ENCODE measurements at places on chromosomes 7 and 10.
A peak's percentile ranks its signal among the peaks of the same experiment; 100 is the strongest.

DNA sequence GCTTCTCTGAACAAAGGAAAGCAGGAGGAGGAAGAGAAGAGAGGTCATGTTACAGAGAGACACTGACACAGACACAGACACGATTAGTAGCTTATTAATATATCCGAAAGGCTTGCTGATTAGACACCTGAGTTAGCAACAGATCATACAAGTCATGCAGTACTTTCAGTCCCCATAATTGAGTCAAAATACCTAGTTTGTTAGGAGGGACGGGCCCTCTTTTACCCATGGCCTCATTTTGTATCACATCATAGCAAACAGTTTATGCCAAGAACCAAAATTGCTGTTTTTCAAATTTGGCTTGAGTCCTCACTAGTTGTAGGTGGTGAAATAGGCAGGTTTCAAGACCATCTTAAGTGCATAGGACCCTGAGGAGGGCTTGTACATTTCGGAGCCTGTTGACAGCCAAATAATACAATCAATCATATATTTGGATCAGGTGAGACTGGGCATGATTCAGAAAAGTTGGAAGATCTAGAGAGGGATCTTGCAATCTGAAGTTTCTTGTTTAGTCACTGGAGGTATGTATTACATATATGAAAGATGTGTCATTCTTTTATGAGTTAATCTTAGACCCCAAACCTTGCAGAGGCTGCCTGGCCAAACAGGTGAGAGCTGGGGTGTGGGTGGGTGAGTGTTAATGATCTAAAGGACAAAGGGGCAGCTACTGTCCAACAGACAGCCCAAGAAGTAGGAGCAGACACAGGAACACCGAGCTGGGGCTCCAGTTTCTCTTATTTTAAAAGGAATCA is 65.4 kb downstream of the PRPF18 start:
- DNase-seq = no peak

- peak; percentile 97 for DNase-seq
These were observed 76.1 kb upstream of the ZEB1 start for GRCh38 chr10:31242902-31243301.

- peak; percentile 44 for DNase-seq
These were observed 8.8 kb downstream of the OGDH start for GRCh38 chr7:44615149-44615611.

- DNase-seq = no peak
These were observed 32.4 kb downstream of the CHST15 start for GRCh38 chr10:124061030-124061429.

DNA sequence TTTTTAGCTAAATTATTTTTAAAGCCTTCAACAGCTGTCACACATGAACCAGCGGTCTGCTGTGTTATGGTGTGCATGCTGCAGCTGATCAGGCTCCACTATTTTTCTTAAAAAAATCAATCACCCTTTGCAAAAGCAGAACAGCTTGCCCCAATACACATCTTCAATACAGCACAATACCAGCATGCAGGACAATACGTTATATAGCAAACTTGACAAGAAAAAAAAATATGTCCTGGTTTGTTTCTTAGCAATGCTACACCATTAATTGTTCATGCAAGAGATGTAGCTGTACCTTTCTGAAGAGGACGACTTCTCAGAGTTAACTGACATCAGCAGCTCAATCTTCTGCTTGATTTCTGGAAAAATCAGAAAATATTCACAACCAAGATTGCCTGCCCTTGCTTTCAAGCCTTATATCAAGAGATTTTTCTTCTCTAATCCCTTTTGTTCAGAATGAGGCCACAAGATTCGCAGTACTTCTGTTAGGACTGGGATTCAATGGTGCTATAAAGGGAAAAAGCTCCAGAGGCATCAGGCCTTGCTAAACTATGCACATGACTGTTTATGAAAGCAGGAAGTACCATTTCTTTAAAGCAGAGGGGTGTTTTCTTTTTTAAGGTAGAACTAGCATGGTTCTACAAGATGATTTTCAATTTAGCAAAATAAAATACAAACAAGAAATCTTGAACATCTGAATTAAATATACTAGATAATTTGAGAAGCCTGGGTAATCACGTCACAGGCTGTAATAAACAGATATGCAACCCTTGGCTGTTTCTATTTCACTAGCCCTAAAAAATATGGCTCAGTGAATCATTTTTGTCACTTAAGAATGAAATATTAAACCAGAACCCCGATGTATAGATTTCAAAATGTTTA is 120.0 kb downstream of the SRPK2 start:
- peak; percentile 55 for DNase-seq

- DNase-seq = peak; percentile 33
These were observed 319.0 kb upstream of the FZD1 start for GRCh38 chr7:90945104-90945787.

GRCh38 chr7:150323682-150324372 is 482 bp upstream of the ACTR3C start:
- no peak for DNase-seq

GRCh38 chr7:46357290-46357689 is 436.2 kb upstream of the IGFBP3 start:
- no peak for DNase-seq

DNA sequence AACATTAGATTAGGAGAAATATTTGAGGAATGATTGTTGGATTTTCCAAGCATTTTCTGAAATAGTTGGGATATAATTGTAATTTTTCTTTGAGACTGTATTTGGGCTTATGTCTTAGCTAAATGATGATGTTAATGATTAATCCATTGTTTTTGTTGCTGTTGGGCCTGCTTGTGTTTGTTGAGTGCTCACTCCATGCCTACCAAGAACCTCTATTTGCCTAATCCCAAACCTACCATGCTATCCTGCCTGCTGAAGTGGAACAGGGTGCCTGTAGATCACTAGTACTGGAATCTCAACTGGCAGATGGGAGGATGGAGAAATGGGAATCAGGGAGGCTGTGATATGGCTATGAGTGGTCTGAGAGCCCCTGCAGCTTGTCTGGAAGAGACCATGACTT is 565.5 kb downstream of the SORCS3 start:
- DNase-seq = no peak

- DNase-seq = peak; percentile 73
These were observed 5.0 kb upstream of the LGI1 start for GRCh38 chr10:93752761-93753160.

DNA sequence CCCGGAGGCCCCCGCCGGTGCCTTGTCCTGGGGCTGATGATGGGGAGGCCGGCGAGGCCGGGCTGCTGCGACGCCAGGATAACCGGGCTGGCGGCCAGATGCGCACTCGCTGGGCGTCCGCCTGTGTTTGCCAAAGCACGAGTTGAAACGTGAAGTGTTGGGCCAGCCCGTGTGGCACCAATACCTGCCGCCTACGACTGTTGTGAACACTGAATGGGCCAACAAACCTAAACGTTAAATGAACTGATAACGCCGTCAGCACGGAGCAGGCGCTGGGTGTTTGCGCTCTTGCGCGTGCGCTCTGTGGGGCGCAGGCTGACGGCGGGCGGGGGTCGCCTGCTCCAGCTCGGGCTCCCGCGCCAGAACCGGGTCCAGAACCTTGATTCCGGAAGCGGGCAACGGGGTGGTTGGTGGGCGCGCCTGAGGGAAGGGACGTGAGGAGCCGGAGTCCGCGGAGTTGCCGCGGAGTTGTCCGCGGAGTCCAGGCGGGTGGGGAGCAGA is 658 bp downstream of the CYP2E1 start:
- DNase-seq = no peak

- DNase-seq = no peak
These were observed 28.7 kb downstream of the HDAC9 start for GRCh38 chr7:18524248-18524647.

DNA sequence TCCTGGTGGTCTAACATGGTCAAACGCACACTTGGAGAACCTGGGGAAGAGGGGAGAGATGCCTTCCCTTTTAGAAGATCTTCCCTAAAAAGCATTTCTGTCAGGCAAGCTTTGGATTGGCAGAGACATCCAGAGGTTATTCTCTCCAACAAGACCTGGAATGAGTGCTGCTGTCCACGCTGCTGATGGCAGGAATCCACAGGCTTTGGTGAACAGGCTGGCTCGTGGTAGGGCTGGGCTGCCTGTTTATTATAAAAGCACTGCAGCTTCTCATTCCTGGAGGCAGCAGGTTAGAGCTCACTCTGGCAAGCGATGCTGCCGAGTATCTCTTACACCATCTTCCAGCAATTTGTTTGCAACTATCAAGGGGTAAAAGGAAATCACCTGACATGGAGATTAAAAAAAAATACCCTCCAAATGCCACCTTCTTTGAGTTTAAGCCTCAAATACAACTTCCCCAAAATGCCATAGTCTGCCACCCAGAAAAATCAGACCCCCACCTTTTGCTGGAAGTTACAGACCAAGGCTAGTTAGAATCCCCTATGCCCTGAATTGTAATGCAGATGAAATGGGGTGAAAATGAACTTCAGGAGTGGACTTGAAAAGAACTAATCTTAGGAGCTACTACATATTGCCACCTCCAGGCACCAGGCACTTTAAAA is 152.1 kb upstream of the KMT2E start:
- DNase-seq = no peak

- no peak for DNase-seq
These were observed 343.7 kb downstream of the PTEN start for GRCh38 chr10:88207121-88207546.

- DNase-seq = no peak
These were observed 9.3 kb upstream of the PNLIPRP3 start for GRCh38 chr10:116418389-116418788.

GRCh38 chr7:18262058-18262457 is 233.5 kb upstream of the HDAC9 start:
- no peak for DNase-seq

DNA sequence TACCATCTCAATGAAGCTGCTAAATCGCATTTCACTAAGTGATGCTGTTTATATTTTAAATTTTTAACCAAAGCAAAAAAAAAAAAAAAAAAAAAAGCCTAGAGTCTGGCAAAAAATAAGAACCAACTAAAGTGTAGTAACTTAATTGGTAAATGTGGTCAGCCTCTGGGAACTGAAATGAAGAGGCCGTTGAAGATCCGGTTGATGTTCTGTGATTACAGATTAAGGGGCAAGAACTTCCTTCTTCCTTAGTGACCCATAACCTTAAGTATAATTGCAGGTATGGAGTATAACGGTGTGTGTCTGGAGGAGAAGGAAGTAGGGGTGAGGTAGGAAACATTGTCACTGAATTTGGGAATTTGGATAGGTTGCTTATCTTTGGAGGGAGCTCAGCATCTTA is 7.7 kb upstream of the SRGN start:
- DNase-seq = no peak

- no peak for DNase-seq
These were observed 15.7 kb upstream of the MSRB2 start for GRCh38 chr10:23079700-23080099.

DNA sequence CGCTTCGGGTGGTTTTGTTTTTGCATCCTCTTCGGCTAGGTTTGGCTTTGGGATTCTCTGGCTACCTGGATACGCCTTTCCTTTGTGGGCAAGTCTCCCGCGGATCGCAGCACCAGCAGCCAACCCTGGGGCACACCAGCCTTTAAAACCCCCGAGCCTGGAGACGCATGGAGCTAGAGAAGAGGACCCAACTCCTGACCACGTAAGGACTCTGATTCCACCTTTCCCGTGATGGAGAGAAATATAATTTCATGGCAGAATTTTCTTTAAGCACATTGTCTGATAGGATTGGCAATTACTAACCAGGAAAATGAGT is 535.4 kb upstream of the GALNT17 start:
- no peak for DNase-seq

DNA sequence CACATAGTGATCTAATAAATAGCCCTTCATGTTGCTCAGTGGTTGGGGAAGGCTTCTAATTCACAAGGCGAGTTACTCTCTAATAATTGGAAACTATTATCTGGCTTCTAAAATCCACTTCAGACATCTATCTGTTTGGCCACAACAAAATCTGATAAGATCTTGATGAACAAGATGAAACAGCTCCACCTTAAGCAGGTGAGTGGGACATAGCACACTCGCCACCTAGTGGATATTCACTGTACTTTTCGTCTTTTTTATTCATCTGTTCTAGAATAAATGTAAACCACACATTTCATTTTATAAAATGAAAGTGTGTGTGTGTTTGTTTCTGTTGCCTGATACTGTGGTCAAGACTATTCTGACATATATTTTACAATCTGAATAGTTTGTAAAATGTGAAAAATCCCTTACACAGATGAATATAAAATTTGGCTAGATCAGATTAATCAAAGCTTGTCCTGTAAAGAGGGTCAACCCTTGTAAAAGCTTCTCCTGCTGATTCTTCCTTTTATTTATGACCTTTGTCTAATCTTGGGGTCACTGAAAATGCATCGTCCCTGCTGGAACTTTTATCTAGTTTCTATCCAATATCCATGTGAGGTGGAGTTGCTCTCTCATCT is 26.5 kb upstream of the CNTNAP2 start:
- no peak for DNase-seq

DNA sequence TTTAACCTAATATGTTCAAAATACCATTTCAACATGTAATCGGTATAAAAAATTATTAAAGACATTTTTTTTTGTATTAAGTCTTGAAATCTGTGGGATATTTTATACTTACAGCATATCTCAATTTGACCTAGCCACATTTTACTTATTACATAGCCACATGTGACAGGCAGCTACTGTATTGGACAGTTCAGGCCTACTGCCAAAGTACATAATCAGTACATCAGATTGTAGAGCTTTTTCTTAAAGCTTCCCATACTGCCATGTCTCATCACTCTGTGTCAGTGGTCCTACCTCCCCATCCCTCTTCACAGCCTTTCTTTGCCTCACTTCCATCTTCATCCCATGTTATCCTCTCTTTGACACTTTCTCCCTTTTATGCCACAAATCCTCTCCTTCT is 43.0 kb downstream of the LOXL4 start:
- peak; percentile 23 for DNase-seq

DNA sequence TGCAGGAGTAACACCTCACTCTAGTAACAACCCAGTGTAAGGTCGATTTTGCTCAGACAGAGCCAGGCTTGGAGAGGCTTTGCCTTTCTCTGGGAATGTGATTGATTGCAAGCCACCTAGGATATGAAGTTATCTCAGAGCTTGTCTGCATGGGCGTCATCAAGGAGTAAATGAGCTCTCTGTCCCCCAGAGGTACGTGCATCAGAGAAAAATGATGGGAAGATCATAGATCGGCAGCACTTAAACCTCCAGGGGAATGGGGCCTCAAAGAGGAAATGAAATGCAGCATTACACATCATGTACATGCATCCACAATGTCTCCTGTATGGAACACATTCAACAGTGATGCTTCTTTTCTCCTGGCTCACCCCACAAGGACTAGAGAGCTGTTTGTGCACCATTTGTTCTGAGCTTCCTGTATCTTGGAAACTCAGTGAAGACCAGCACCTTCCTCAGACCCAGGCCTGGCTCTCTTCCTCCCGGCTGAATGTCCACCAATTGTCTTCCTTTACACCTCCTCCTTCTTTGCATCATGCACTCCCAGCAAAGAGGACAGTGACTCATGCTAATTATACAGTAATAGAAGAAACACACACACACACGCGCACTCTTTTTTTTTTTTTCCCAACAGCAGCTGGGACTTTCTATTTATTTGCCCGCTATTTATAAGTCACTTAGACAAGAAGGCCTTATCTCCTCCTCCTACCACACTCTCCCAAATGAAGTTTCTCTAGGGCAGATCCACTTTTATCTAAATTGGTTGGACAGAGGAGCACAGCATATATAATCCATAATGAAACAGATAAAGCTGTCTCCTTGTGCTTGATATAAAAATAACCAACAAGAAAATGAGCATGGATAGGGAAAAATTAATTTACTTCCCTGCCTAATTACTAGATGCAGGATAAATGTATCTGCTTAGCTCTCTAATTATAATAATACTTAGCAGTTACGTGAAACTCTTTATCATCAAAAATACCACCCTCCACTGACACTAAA is 990.7 kb downstream of the CCSER2 start:
- DNase-seq = no peak

Data from EL (cell line).